ENCODE measurements at places on chromosomes 4 and X. TPM values are rescaled to one million over a fixed set of nuclear protein-coding genes. Genes with fewer than 3 reads are reported as not detected.

NLGN3 gene
- total RNA-seq = 0.12 TPM

NEXMIF gene
- under 0.01 TPM for total RNA-seq

DCAF8L2 gene
- not detected for total RNA-seq

DUSP9 gene
- 0.11 TPM for total RNA-seq

HGFAC gene
- not detected for total RNA-seq

MOSPD2 gene
- total RNA-seq = 28.0 TPM

AADAT gene
- total RNA-seq = 4.6 TPM

HAUS7 gene
- total RNA-seq = 19.6 TPM

HAUS3 gene
- 17.7 TPM for total RNA-seq

ANAPC4 gene
- 27.6 TPM for total RNA-seq

GASK1B gene
- 30.6 TPM for total RNA-seq

NUDT9 gene
- total RNA-seq = 18.3 TPM

RNF128 gene
- 1.5 TPM for total RNA-seq

GYG2 gene
- 2.4 TPM for total RNA-seq

CCKAR gene
- total RNA-seq = not detected

SPACA5 gene
- not detected for total RNA-seq

CT47C1 gene
- not detected for total RNA-seq

NXF3 gene
- not detected for total RNA-seq

UGT2B17 gene
- not detected for total RNA-seq

NUDT10 gene
- 6.3 TPM for total RNA-seq

NPY2R gene
- total RNA-seq = not detected

MAGEA12 gene
- not detected for total RNA-seq

FRG2 gene
- not detected for total RNA-seq

COX7B2 gene
- not detected for total RNA-seq

DAPP1 gene
- not detected for total RNA-seq

PDE6B gene
- total RNA-seq = 0.22 TPM

MTHFD2L gene
- 19.9 TPM for total RNA-seq

MFAP3L gene
- 2.6 TPM for total RNA-seq

SLC10A4 gene
- total RNA-seq = 0.25 TPM

GPR82 gene
- total RNA-seq = not detected

SULT1B1 gene
- 0.12 TPM for total RNA-seq

MAGEA1 gene
- not detected for total RNA-seq

NPFFR2 gene
- not detected for total RNA-seq

HOPX gene
- total RNA-seq = 2.2 TPM

ITIH6 gene
- total RNA-seq = not detected

TRIML1 gene
- not detected for total RNA-seq

SLC16A2 gene
- total RNA-seq = 14.4 TPM

DHX15 gene
- 226 TPM for total RNA-seq

SPATA18 gene
- total RNA-seq = 4.4 TPM

EFHC2 gene
- 0.50 TPM for total RNA-seq

ZC4H2 gene
- total RNA-seq = 4.5 TPM

ADH4 gene
- total RNA-seq = not detected

G6PD gene
- total RNA-seq = 62.4 TPM

FGF13 gene
- total RNA-seq = 1.7 TPM

RAP1GDS1 gene
- 103 TPM for total RNA-seq

CXCL5 gene
- total RNA-seq = 0.25 TPM

MND1 gene
- 8.4 TPM for total RNA-seq

HS3ST1 gene
- under 0.01 TPM for total RNA-seq

PNMA6F gene
- total RNA-seq = not detected

LUZP4 gene
- total RNA-seq = not detected
